ENCODE measurements at places on chromosomes 12 and 14.

GRCh38 chr12:125254856-125255255 lies 189.6 kb downstream of the AACS start:
- DNase-seq = no peak

GRCh38 chr12:27898022-27898421 lies 74.5 kb downstream of the PTHLH start:
- no peak for DNase-seq

DNA sequence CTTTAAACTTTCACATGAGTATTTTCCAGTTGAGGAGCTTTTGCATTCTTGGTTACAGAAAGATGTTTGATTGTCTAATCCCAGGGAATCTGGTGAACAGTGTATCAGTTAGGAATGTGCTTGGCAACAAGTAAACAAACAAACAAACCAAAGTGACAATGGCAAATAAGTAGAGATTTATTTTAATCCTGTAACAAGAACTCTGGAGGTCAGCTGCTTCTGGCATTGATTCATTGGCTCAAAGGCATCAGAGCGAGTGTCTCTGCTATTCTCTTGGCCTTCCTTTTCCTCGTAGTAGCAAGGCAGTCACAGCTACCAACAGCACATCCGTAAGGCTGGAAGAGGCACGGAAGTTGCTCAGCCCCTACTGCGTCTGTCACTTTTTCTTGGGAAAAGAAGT lies 37.2 kb downstream of the CRADD start:
- no peak for DNase-seq

DNA sequence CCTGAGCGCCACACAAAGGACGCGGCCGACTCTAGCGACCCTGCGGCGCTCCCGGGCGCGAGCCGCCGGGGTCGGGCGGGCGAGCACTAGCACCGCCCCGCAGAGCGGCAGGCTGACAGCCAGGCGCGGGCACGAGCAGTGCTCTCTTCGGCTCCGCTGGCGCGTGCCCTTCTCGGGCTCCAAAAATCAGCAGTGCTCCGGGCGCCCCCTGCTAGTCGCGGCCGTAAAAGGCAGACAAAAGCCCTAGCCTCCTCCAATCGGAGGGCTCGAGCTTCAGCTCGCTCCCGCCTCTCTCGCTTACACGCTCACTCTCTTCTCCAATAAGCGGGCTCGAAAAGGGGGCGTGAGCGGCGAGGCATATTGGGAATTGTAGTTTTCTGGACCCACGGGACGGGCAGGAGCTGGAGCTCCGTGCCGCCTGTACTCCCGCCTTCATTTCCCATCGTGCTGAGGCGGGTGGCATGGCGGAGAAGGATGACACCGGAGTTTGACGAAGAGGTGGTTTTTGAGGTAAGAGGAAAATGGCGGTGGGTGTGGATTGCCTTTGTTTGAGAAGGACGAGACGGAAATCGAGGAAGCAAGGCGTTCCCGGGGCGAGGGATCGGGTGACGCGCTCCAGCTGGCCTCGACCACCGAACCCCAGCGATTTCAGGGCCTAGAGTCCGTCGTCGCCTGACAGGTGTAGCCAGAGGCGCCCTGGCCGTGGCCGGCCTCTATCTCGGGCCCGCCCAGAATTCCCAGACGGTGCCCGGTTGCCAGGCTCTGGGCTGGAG lies at the start of the genes FGD6 and VEZT:
FGD6 (minus strand) TSS at position 91 of the 773 bp plus-strand sequence. CDS start 227 bp downstream, outside the sequence.
VEZT (plus strand) TSS at position 431 of the 773 bp plus-strand sequence; CDS start at position 475, 44 bp downstream.
- DNase-seq = peak; percentile 92

- no peak for DNase-seq
Measured at GRCh38 chr14:47543459-47543858, 131.9 kb downstream of the MDGA2 start.

DNA sequence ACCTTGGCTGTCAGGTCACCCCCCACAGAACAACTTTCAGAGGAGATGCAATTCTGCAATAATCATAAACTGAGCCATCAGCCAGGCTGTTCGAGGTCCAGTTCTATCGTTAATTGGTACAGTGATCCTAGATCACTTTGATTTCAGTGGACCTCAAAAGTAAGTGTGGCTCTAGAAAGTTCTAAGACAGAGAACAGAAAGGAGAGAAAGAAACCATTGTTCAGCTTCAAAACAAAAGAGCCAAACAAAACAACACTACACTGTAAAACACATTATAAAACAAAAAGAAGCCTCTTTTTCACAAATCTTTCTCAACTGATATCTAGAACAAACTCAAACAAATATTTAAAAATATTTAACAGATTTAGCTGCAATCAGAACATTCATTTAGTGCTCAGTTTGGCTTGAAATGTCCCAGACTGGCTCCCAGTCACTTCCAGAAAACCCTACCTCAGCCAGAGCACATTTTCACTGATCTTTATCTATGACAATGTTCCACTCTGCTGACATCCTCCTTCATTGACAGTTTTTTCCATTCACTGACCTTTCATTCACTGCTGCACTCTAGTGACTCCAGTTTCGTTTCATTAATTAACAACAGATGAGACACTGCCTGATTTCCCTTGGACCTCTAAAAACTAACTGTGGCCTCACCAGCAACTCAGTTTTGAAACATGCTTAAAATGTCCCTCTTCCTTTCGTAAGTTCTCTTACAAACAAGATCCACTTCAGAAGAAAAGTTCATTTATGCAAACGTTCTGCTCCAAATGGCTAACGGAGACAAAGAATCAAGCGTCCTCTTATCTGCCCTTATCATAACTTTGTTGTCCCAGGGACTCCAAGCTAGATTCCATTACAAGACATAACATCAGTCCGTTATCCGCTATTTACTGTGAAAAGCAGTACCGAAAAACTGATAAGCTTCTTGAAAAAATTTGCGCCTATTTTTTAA lies 56.8 kb downstream of the DUSP16 start:
- DNase-seq = no peak

DNA sequence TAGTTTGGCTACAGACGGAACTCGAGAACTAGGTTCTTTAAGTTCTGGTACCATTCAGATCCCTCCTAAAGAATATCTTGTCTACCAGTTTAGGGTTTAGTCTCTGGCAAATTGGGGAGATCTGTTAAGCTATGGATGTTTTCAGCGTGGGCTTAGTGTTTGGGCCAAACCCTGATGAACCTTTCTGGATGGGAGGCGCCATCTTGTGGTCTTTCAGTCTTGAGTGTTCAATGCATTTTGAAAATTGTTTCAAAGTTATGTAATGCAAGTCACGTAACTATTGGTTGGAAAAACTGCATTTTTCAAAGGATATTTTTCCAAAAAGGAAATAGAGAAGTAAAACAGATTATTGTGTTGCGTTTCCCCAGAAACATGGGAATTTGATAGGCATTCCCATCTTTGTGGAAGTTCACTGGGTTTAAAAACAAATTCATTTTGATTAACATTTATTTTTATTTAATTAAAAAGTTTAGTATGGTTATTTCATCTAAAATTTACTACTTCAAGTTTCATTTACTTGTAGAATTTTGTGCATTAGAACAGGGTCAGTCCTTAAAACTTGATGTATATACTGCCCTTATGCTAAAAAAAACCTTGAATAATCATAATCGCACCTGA lies 169.0 kb downstream of the PRIMA1 start:
- no peak for DNase-seq
